ENCODE measurements at places on chromosomes 6 and 20. TPM values are rescaled to one million over a fixed set of nuclear protein-coding genes. Genes with fewer than 3 reads are reported as not detected.

- peak; percentile 83 for DNase-seq
Observed at GRCh38 chr6:52416629-52417151, 3.5 kb upstream of the EFHC1 start.

GRCh38 chr6:34142061-34142998 is 3.6 kb downstream of the GRM4 start:
- no peak for DNase-seq

DNA sequence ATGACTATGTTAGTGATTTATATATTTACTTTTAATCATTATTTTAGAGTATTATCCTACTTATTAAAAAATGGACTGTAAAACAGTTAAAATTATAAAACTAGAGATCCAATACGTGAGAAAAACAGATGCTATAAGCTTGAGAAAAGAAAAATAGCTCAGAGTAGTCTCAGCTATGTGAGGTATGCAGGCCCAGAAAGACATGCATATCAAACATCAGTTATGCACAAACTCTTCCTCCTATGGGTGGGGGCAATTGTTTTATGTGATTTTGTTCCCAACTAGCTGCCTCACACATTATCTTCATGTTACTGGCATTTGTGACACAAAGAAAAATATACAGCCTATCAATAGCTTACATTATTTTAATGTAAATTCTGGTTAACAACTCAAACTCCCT is 28.8 kb downstream of the RARS2 start:
- no peak for DNase-seq

GRCh38 chr6:34529665-34530327 is 26.3 kb downstream of the SPDEF start:
- DNase-seq = no peak

- peak; percentile 63 for DNase-seq
Observed at GRCh38 chr20:830011-830521, 3.4 kb upstream of the FAM110A start.

GRCh38 chr6:129029778-129030177 is 146.8 kb downstream of the LAMA2 start:
- peak; percentile 67 for DNase-seq

- peak; percentile 59 for DNase-seq
Observed at GRCh38 chr6:41278699-41279405, 7.6 kb downstream of the TREM1 start.

- peak; percentile 47 for DNase-seq
Observed at GRCh38 chr20:20440886-20441658, 73.2 kb downstream of the INSM1 start.

- no peak for DNase-seq
Observed at GRCh38 chr6:169787797-169788196, 36.4 kb downstream of the ERMARD start.

The NKX2-2 gene
- total RNA-seq = 2.6 TPM

GRCh38 chr6:148831531-148831930 is 84.7 kb downstream of the UST start:
- DNase-seq = no peak

- peak; percentile 89 for DNase-seq
Observed at GRCh38 chr20:7841971-7842310, 98.3 kb downstream of the HAO1 start.

- DNase-seq = no peak
Observed at GRCh38 chr6:73314577-73315492, 39.2 kb downstream of the DPPA5 start.

GRCh38 chr6:41607036-41607435 is 31.2 kb upstream of the MDFI start:
- DNase-seq = no peak

The SLC52A3 gene
- 0.57 TPM for total RNA-seq

DNA sequence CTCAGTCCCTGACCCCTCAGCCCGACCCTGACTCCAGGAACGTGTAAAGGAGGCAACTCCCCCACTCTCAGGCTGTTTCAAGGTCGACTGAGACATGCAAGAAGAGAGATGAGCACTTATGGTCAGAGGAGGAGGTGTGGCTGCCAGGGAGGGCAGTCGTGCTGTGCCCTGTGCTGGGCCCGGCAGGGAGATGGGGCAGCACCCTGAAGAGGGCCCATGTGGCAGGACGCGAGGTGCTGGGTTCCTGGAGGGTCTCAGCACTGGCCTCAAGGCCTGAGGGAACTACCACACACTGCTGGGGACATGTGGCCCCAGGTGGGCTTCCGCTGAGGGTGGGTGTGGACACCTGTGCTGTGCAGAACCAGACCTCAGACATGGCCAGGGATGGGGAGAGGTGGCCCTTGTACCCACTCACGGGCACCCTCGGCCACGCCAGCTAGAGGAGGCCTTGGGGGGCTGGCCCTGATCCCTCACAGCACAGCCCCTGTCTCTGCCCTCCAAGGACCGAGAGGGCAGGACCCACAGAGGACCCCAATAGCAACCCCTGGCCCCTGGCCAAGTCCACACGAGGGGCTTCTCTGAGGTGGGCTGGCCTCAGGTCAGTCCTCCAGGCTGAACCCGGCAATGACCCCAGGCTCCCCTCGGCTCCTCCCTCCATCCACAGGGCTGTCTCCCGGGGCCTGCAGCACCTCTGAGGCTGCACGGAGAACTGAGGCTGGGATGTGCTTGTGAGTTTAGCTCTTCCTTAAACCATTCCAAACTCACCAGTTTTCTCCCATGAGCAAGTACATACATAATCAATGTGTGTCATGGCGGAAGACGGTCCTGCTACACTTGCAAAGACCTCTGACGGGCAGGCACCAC is 8.7 kb downstream of the SLC2A4RG start:
- no peak for DNase-seq

DNA sequence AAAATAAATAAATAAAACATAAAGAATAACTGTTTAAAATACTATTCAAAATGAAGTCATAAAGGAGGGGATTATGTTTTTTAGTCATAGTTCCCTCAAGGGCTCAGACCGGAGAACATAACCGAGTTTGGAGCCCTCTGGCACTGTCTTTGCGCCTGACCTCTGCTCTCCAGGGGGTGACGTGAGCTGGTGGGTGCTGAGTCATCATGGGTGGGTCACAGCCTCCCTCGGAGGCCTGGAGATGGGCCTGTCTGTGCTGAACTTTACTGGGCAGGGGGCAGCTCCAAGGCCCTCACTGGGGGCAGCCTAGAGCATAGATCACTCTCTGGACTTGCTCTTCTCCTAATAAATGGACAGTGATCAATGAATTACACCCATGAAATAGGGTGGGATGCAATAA is 3.1 kb upstream of the MAVS start:
- DNase-seq = peak; percentile 93

The HLA-DQB2 gene
- not detected for total RNA-seq

The NKAIN4 gene
- not detected for total RNA-seq

- DNase-seq = no peak
Observed at GRCh38 chr20:41352106-41352505, 11.5 kb downstream of the LPIN3 start.
